Psoas muscle (tissue), 8 donors: ENCODE measurements at places on chromosomes 16 and 17.

DNA sequence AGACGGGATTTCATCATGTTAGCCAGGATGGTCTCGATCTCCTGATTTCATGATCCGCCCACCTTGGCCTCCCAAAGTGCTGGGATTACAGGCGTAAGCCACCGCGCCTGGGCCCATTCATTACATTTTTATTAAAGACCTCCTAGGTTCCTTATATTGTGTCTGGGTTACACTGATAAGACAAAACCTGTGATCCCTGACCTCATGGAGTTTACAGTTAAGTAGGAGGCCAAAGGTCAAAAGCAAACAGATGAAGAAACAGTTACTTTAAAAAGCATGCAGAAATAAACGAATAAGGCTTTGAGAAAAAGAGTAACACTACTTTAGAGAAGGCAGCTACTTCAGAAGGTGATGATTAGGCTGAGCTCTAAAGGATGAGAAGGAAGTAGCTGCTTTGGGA lies 14.9 kb upstream of the HLF start:
- no peak for DNase-seq

- DNase-seq: no peak
Measured at GRCh38 chr16:35631261-35631945, 2172.0 kb downstream of the TP53TG3F start.

DNA sequence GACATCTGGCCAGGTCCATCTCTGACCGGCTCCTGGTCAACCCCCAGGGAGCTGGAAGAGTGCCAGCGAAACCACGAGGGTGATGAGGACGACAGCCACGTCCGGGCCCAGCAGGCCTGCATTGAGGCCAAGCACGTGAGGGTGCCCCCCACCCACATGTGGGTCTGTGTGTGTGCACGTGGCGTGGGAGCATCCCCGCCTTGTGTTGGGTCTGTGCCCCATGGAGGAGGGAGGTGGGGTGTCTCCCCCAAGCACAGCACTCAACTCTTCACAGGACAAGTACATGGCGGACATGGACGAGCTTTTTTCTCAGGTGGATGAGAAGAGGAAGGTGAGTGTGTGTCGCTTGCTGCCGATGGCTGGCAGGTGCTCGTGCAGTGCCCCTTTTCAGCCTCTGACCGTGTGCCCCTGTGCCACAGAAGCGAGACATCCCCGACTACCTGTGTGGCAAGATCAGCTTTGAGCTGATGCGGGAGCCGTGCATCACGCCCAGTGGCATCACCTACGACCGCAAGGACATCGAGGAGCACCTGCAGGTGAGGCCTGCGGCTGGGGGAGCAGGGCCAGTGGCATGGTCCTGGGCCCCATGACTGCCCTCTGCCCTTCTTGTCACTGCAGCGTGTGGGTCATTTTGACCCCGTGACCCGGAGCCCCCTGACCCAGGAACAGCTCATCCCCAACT lies 1.7 kb downstream of the STUB1 start:
- no peak for DNase-seq

- DNase-seq: no peak
Measured at GRCh38 chr16:51095084-51095881, 55.8 kb downstream of the SALL1 start.

GRCh38 chr17:75596320-75597087 lies 8.9 kb downstream of the MYO15B start:
- no peak for DNase-seq

DNA sequence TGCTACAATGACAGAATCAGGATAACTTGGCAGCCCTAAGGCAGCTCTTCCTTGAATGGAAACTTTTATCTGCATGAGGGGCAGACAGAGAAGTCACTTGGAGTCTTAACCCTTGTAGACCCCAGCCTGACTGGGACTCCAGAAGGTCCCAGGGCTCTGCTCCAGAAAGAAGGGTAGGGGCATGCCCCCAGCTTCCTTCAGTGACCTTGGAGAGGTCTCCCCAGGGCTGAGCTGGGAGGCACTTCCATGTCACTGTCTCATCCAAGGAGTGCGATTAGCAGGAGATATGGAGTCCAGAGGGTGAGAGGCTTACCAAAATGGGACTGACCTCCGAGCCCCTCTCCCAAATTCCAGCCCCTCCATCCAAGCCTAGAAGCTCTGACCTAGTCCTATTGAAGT lies 3.4 kb upstream of the NLRC5 start:
- no peak for DNase-seq

DNA sequence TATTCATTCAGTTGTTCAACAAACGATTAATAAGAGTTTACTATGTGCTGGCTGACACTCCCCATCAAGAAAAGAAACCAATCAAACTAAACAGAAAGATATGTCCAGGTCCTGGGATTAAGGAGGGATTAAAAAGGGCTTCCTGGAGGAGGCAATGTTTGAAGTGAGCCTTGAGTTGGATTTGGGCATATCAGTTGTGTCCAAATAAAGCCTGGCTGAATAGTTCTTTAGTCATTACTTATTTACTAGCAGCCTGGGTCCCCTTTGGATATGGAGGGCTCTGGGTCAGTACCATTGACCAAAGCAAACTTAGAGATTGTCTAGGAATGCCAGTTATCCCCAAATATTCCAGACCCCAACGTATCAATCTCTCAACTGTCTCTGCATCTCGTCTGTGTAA lies 117.7 kb downstream of the COPRS start:
- no peak for DNase-seq

- DNase-seq: no peak
Measured at GRCh38 chr17:57636985-57637665, 108.0 kb downstream of the CCDC182 start.

GRCh38 chr16:69834807-69835466 lies 72.8 kb downstream of the WWP2 start:
- no peak for DNase-seq

GRCh38 chr16:19578378-19578971 lies 23.0 kb downstream of the VPS35L start:
- no peak for DNase-seq

GRCh38 chr17:40778461-40778860 lies 3.9 kb downstream of the KRT27 start:
- DNase-seq: no peak

GRCh38 chr16:47059991-47060390 lies 83.8 kb downstream of the NETO2 start:
- no peak for DNase-seq

- no peak for DNase-seq
Measured at GRCh38 chr17:3896968-3897235, 4.0 kb upstream of the CAMKK1 start.

GRCh38 chr17:16878084-16878483 lies 93.8 kb downstream of the TNFRSF13B start:
- no peak for DNase-seq

DNA sequence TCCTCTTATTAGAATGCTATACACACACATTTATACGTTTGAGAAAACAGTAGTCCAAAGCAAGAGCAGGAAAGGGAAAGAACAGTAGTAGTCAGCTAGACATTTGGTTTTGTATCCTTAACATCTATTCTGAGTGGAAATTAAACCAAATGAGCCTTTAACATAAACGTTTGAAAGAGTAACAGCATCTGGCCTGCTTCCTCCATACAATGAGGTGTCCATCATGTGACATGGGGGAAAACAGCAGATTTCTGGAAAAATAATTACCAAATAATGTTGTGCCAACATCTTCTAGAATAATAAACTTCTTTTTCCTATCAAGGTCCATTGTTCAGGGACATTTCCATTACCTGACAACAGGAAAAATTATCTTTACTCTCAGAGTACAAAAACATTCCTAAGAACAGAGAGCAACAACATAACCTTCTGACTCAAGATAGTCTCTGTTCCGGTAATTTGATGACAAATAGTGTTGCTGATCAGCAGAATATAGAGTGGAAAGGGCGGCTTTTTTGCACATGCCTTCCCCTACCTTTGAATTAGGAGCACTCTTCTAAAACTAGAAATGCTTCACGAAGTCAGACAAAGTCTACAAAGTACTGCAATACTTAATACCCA lies 20.2 kb downstream of the CYTH1 start:
- no peak for DNase-seq

- DNase-seq: no peak
Measured at GRCh38 chr16:86955136-86955855, 361.9 kb downstream of the C16orf95 start.
